Endothelial cell (in vitro differentiated cells): ENCODE measurements at places on chromosomes 1 and 21. TPM values are rescaled to one million over a fixed set of nuclear protein-coding genes. Genes with fewer than 3 reads are reported as not detected.

Gene PLPPR4
- total RNA-seq = 0.15 TPM

- no peak overlapping the region for H3K4me3 ChIP-seq
- H3K4me1 ChIP-seq = peaks cover under 1% of the 10 kb centered on the region
- no peaks in the 10 kb centered on the region for H3K27me3 ChIP-seq
- H3K36me3 ChIP-seq = peaks cover 12% of the 10 kb centered on the region
- DNase-seq = no peak
- H3K27ac ChIP-seq = no peak overlapping the region
These were observed 499.0 kb downstream of the SIPA1L2 start for GRCh38 chr1:232130815-232131480.

Gene PLEKHN1
- not detected for total RNA-seq

GRCh38 chr1:193143285-193143684 is 21.5 kb downstream of the CDC73 start:
- peaks cover 6% of the 10 kb centered on the region for H3K4me1 ChIP-seq
- H3K4me3 ChIP-seq = no peak overlapping the region
- H3K27me3 ChIP-seq = no peaks in the 10 kb centered on the region
- H3K27ac ChIP-seq = no peak overlapping the region
- peaks cover 20% of the 10 kb centered on the region for H3K36me3 ChIP-seq

DNA sequence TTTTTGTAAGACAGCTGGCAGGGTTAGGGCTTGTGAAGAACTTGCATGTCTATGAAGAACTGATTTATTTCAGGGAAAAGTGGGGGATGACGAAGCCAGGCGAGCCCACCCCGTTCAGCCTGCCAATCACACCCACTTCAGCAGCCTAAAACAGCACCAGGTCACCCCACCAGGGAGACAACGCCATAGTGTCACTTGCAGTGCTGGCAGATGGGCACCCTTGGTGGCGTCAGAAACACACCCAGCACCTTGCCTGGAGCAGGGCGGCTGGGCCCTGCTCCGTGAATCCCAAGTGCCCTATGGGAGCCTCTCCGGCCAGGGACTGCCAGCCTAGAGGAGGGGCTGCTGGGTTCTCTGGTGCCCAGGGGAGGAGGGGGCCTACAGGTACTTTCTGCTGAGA is 5.0 kb upstream of the NADK start:
- H3K27me3 ChIP-seq = peaks cover 12% of the 10 kb centered on the region
- peak overlapping the region; percentile 70 for H3K27ac ChIP-seq
- peaks cover 26% of the 10 kb centered on the region for H3K36me3 ChIP-seq
- no peak for DNase-seq
- H3K4me3 ChIP-seq = peak overlapping the region; percentile 67

DNA sequence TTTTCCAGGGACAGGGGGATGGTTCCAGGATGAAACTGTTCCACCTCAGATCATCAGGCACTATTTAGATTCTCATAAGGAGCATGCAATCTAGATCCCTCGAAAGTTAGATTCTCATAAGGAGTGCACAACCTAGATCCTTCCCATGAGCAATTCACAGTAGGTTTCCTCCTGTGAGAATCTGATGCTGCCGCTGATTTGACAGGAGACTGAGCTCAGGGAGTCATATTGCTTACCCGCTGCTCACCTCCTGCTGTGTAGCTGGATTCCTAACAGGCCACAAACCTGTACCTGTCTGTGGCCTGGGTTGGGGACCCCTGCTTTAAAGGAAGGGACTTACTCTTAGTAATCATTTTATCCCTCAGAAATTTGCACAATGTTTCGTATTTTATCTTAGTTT is 9.3 kb downstream of the CTH start:
- H3K4me3 ChIP-seq = no peak overlapping the region
- DNase-seq = no peak
- H3K27me3 ChIP-seq = no peaks in the 10 kb centered on the region
- H3K4me1 ChIP-seq = peaks cover 2% of the 10 kb centered on the region
- H3K36me3 ChIP-seq = peaks cover 14% of the 10 kb centered on the region

Gene PRRX1
- total RNA-seq = not detected

- no peak overlapping the region for H3K4me3 ChIP-seq
- DNase-seq = peak; percentile 59
- H3K27me3 ChIP-seq = peaks cover 2% of the 10 kb centered on the region
- H3K4me1 ChIP-seq = peaks cover 8% of the 10 kb centered on the region
These were observed 26.1 kb downstream of the PKP1 start for GRCh38 chr1:201309416-201309815.

Gene PPIAL4G
- 0.08 TPM for total RNA-seq
